ENCODE measurements at places on chromosomes 5 and 9.

DNA sequence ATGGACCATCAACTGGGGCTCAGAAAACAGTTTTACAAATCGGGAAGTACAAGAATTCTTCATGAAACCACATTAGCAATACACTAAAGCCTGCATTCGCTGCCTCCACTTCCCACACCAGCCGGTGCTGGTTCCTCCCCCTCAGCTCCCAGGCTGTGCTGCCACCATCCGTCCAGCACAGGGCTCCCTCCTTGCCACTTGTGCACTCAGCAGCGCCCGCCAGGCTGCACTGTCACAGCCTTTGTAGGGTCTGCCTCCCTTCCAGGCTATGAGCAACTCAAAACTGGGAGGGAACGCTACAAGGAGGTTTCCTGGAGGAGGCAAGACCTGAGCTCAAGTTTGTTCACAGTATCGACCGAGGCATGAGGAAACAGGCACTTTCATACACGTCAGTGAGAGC lies 7.7 kb downstream of the MAPK9 start:
- DNase-seq: no peak

GRCh38 chr9:135255033-135255840 lies 167.8 kb downstream of the OLFM1 start:
- DNase-seq: no peak

GRCh38 chr5:126354012-126354857 lies 69.0 kb upstream of the GRAMD2B start:
- peak; percentile 35 for DNase-seq

DNA sequence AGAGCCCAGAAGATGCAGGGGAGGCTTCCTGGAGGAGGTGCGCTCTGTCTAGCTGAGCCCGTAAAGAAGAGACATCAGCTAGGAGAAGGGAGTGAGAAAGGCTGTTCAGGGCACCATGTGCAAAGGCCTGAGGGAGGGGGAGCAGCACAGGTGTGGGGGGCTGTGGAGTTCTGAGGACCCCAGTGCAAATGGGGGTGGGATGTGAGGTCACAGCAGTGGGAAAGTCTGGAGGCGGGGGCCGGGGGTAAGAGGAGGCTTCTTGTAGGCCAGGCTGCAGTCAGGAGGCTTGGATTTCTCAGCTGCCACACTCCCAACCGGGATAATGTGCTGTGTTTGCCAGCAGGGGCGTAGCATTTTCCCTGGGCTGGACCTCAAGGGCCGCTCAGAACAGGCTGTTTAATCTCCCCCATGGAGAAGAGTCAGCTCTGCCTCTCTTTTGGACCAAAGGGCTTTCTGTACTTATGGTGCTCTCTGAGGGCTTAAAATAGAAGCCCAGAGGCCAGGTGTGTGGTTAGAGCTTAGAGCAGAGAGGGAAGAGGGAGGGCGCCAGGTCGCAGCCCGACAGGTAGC lies 5.7 kb downstream of the NEURL1B start:
- DNase-seq: no peak

DNA sequence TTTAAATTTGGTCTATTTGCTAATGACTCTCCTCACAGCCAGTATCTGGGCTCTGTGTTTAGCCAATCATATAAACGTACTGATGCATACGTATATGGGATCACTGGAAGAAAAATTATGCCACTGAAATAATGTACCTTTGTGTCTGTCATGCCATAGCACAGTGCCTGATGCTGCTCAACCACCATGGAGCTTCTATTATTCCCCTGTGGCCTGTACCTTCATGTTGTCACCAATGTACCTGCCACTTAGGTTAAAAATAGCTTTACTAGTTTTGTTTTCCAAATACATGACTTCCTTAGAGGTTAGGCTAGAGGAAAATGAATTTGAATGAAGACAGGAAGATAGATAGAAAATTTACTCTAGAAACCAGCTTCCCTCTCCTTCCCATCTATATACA lies 34.6 kb downstream of the HACD4 start:
- DNase-seq: no peak

GRCh38 chr5:98776066-98776705 lies 2.7 kb downstream of the RGMB start:
- no peak for DNase-seq

DNA sequence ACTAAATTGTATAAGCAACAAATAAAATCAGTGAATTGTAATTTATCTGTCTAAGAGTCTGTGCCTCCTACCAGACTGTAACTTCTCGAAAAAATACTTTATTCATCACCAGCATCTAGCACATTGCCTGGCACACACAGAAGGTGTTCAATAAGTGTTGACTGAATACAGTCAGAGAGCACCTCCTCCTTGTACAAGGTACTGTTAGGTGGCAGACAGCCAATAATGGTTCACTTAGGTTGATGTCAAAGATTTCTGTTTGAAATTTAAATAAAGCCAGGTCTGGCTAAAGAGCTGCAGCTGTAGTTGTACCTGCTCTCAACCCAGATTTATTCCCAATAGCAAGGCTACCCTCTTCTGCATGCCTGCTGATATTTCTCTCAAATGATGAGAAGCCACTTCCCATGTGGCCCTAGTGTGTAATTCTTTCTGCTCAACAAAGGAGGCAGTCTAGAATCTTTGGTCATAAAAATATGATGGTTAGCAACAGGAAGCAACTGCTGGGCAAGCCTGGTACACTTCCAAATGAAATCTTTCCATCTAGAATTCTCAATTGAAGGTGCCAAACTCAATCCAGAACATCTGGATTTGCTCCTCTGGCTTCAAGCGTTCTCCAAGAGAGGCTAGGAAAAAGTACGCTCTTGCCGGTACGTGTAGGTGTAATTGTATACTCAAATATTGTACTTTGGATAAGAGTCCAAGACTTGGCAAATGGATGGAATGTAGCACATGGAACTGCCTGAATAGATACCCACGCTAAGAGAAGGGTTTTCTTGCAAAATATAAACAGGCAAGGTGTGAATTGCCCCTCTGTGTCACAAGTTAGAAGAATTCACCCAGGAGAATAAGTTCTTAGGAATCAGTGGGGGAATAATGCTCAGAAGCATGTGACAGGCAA lies 95.6 kb downstream of the NR6A1 start:
- no peak for DNase-seq

DNA sequence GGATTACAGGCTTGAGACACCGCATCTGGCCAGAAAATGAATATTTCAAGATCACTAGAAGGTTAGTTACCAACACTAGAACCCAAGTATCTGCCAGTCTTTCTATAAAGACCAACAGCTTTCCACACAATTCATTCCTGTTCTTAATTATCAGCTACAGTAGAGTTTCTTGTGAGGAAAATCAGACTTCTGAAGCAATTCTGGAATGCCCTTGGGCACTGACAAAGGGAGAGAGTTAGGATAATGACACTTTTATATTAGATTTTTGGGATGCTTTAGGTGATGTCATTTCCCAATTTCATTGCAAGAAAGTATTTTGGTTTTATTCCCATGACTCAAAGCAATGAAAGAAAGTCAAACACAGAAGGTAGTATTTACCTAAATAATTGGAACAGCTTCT lies 497.0 kb upstream of the TUSC1 start:
- no peak for DNase-seq

GRCh38 chr9:94923326-94924089 lies 197.0 kb downstream of the AOPEP start:
- no peak for DNase-seq

GRCh38 chr5:113125371-113125770 lies 148.8 kb downstream of the DCP2 start:
- no peak for DNase-seq

GRCh38 chr5:178327446-178327845 lies 94.8 kb upstream of the PHYKPL start:
- DNase-seq: no peak

DNA sequence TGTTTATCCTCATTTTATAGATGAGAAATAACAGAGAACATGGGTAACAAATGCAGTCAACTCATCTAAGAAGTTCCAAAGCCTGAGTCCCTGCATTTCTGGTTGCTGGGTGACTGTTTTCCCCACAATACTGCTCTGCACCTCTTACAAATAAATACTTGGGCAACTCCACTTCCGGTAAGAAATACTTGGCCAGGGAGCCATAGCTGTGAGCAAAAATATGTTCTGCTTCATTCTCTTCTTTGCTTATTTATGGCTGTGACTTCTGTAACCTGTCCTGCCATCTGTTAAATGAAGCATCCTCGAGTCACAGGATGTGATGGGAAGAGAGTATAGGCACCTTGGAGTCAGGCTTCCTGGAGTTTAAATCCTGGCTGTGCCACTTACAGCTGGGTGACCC lies 49.9 kb downstream of the GDNF start:
- DNase-seq: no peak

GRCh38 chr5:80411589-80412219 lies 3.8 kb downstream of the ZFYVE16 start:
- DNase-seq: no peak

- DNase-seq: no peak
Measured at GRCh38 chr5:167514461-167514860, 777.0 kb upstream of the WWC1 start.

DNA sequence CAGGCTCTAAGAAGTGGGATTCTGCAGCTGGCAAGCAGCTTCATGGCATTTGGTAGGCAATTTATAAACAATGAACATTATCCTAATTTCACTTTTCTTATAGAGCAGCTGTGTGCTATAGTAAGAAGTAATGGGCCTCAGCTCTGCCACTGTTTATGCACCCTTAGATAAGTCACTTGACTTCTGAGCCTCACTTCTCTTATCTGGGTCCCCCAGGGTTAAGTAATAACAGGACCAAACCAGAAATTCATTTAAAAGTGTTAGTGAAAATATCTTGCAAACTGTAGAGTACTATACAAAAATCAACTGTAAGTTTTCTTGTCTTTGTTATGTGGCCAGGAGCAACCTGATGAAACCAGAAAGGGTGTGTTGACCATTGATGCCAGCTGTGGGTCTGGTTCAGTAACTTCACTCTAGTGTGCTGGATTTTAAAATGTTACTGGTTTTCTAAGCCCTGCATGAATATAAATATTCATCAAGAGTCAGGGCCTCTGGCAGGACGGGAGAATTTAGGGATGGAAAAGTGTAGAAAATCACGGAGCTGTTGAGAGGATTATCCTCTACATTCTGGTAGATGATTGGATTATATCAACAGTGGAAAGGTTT lies 24.2 kb downstream of the TNFAIP8 start:
- DNase-seq: no peak

- no peak for DNase-seq
Measured at GRCh38 chr5:133783481-133783880, 171.1 kb upstream of the FSTL4 start.

GRCh38 chr5:108141676-108142075 lies 240.2 kb downstream of the FBXL17 start:
- DNase-seq: no peak

DNA sequence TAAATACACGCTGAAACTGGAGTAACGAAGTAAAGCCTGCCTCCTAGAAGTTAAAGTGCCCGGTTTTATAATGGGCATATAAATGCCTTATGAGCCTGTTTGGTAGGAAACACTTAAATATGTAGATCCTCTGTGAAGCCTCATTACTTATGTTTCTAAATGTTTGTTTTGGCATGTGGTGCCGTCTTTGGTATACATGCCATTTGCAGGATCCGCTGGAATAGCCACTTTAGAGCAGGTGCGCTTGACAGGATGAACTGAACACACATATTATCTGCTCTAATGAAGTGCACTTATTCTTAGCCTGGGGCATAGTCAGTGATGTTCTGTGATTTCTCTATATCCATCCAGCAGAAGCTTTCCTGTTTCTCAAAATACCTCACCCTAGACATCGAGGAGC lies 778.1 kb upstream of the WWC1 start:
- no peak for DNase-seq

GRCh38 chr5:143837306-143837848 lies 25.4 kb downstream of the HMHB1 start:
- DNase-seq: no peak

DNA sequence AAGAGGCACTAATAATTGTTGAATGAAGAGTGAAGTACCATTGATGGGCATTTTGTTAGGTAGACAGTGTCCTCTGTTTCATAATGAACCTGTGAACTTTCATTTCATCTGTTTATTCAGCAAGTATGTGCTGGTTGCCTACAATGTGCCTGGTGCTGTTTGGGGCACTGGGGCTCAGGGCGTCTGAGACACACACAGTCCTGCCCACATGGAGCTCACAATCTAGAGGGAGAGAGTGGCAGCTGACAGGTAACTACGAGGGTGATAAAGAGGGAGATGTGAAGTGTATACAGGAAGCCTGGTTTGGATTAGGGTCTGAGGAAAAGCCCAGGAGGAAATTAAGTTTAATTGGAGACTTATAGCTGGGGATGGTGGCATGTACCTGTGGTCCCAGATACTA lies 28.5 kb upstream of the NDST1 start:
- DNase-seq: no peak

GRCh38 chr5:32767948-32768467 lies 56.9 kb downstream of the NPR3 start:
- no peak for DNase-seq

GRCh38 chr5:122730037-122730436 lies 44.8 kb upstream of the SNX2 start:
- no peak for DNase-seq

GRCh38 chr9:97873882-97874281 lies 20.9 kb downstream of the FOXE1 start:
- no peak for DNase-seq

- no peak for DNase-seq
Measured at GRCh38 chr9:133781828-133782135, 43.6 kb upstream of the SARDH start.

GRCh38 chr9:86287013-86287412 lies 4.7 kb upstream of the ISCA1 start:
- DNase-seq: peak; percentile 42

- DNase-seq: peak; percentile 59
Measured at GRCh38 chr5:38556599-38557307, at the start of gene LIFR. LIFR (minus strand) TSS chr5:38556646; CDS start chr5:38530647, 25,999 bp downstream.

- no peak for DNase-seq
Measured at GRCh38 chr5:91114658-91115057, 268.5 kb downstream of the ARRDC3 start.

DNA sequence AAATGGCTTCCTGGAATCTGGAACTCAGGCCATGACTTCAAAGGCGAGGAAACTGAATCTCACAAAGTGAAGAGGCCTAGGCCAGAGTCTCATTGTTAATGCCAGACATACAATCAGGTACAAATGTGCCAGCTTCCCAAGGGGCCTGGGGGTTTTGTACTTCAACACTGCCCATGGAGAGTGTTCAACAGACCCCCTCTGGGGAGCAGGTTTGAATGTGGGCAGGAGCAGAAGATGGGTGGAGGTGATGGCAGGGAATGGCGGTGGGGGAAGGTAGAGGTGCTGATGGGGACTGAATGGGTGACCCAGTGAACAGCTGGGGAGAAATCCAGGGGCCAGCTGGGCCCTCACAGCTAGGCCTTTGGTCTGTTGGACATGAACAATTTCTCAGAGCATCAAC lies 12.0 kb downstream of the FOXI1 start:
- no peak for DNase-seq

GRCh38 chr5:10760921-10761184 lies 181 bp downstream of the DAP start:
- DNase-seq: no peak
